Activated CD4-positive, alpha-beta T cell treated with anti-CD3 and anti-CD28 coated beads, Interleukin-2, amount 10 ng/mL, durations not matched to agents 24 days and 14 days (primary cell): ENCODE measurements at places on chromosomes 12 and 14. TPM values are rescaled to one million over a fixed set of nuclear protein-coding genes. Genes with fewer than 3 reads are reported as not detected.

DNA sequence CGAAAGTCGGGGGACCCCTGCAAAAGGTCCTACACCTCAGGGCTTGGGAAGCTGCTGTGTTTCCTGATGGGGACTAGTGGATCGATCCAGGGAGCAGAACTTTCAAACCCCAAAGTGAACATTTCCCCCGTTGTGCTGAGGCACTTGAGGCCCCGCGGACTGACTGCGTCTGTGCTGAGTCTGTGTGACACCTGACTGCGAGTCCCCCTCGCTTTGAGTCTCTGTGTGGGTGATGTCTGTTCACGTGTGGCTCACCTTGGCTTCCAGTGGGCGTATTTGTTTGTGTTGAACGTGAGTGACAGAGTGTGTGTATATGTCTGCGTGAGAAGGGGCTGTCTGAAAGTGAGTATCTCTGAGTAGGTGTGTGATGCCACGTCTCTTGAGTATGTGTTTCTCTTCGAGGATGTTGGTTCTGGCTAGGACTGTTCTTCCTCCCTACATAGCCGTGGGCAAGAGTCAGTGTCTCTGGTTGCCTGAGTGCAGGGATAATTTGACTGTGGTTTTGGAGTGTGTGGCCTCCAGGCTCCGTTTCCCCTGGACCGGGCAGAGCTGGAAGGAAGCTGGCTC is 1.3 kb downstream of the TEAD4 start:
- H3K4me3 ChIP-seq, result peak overlapping the region; percentile 86
- peaks cover 59% of the 10 kb centered on the region for H3K27me3 ChIP-seq
- DNase-seq, result peak; percentile 59
- H3K27ac ChIP-seq, result peak overlapping the region; percentile 21
- peaks cover 1% of the 10 kb centered on the region for H3K36me3 ChIP-seq

- peaks cover 26% of the 10 kb centered on the region for H3K4me1 ChIP-seq
- peaks cover 3% of the 10 kb centered on the region for H3K36me3 ChIP-seq
- peaks cover 1% of the 10 kb centered on the region for H3K27me3 ChIP-seq
- peak overlapping the region; percentile 95 for H3K27ac ChIP-seq
Measured at GRCh38 chr12:6230321-6231110, 30.3 kb downstream of the CD9 start.

DNA sequence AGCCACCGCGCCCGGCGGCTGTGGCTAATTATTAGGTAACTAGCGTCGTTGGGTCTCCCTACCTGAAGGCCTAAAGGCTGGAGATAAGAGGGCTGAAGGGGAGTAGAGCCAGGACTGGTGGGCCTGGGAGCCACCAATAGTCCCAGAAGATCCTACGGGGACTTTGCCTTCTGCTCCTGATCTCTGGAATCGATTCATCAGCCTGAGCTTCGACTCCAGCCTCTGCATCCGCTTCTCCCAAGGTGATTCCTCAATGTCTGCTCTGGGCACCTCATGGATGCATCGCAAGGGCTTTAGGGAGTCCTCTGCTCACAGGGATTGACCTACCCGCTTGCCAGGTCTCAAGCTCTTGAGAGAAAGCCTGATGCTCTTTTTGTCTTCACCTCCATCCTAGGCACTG is 14.7 kb upstream of the KDM2B start:
- H3K27ac ChIP-seq, result no peak overlapping the region
- no peak overlapping the region for H3K4me3 ChIP-seq
- DNase-seq, result no peak
- peaks cover 22% of the 10 kb centered on the region for H3K36me3 ChIP-seq

GRCh38 chr12:51246254-51246853 is 7.7 kb downstream of the DAZAP2 start:
- peak; percentile 82 for DNase-seq
- peaks cover 48% of the 10 kb centered on the region for H3K4me1 ChIP-seq
- H3K4me3 ChIP-seq, result peak overlapping the region; percentile 32
- peaks cover 26% of the 10 kb centered on the region for H3K36me3 ChIP-seq
- H3K27me3 ChIP-seq, result no peaks in the 10 kb centered on the region

DNA sequence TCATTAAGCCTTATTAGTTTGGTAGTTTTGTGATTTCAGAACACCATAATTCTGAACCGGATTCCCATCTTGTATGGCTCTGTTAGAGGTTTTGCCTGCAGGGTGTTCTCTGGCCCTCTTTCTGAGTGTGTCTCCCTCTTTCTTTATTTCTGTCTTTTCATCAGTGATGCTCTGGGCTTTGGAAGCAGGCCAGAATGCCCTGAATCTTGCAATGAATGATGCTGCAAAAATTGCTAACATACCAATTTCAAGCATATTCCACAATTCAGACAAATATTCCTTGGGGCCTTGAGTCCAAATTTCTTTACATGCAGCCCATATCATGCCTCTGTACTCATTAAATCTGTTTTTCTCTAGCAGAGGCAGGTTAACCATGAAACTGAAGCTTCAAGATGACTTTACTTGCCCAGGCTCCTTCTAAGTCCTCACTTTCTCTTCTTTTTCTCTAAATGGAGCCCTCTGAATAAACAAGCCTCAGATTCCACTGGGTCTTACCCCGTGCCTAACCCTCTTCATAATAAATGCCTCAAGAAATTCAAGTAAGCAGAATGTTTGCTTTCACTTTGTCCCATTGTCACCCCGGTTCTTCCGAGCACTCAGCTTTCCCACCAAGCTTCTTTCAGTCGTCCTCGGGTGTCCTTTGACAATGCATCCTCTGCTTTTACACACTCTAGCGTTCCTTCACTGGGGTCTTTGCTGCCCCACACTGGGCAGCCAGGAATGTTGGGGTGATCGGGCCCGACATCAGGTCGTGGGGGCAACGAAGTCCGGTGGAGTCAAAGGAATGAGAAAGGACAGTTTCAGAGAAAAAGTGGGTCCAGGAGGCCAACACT is 78.8 kb upstream of the SLC38A4 start:
- no peak overlapping the region for H3K4me3 ChIP-seq
- no peaks in the 10 kb centered on the region for H3K36me3 ChIP-seq
- H3K27ac ChIP-seq, result no peak overlapping the region
- no peak for DNase-seq
- peaks cover 3% of the 10 kb centered on the region for H3K4me1 ChIP-seq

The RIPK3 gene
- 12.0 and 13.9 TPM in 2 replicates for total RNA-seq

DNA sequence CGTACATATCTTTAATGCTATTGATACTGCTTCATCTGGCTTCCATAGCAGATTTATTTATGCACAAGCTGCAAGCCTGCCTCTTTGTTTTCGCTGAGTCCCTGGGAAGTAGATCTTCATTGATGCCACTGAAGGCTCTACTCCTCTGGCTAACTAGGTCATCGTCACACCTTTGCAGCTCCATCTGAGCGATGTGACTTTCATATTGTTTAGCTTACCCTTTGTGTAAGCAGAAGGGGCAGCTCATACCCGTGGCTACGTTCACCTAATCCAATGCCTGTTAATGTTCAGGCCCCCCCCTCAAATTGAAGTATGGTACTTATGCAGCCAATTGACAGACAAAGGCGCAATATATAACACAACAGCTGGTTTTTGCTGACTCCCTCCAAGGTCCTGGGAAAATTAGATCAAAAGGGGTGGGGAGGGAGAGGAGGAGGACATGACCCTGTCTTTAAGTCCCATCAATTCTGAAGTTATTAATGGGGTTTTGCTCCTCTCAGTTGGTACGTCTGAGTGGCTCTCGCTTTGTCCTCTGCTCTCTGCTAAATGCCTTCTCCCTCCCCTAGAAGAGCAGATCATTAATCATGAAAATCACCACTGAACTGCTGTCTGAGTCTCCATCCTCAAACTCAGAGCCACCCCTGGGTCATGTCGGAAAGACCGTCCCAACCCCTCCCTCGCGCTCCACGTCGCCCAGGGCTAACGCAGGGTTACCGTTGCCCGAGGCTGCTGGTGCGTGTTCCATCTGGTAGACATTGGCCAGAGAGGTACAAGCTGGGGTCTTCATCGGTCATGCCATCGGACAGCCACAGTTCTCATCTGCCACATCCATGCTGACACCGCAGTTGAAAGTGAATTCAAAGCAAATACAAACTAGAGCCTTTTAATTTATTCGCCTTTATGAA is 128.8 kb downstream of the ADGRD1 start:
- H3K27me3 ChIP-seq, result peaks cover 9% of the 10 kb centered on the region
- H3K4me3 ChIP-seq, result no peak overlapping the region
- no peak overlapping the region for H3K27ac ChIP-seq

DNA sequence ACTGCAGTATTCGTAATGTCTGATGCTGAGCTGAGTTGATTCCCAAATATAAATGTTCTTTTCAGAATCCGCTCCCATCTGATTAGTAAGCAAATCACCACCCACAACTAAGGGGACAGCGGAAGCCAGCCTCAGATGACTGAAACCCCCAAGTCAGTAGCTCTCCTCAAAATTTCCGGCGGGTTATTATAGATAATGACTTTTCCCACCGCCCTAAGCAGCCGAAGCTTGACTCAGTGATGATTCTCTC is 469 bp upstream of the LRFN5 start:
- no peak overlapping the region for H3K27ac ChIP-seq
- DNase-seq, result no peak
- peaks cover 66% of the 10 kb centered on the region for H3K27me3 ChIP-seq
- peaks cover 4% of the 10 kb centered on the region for H3K4me1 ChIP-seq
- H3K4me3 ChIP-seq, result peak overlapping the region; percentile 64

GRCh38 chr14:89012282-89013097 is 188.0 kb downstream of the TTC8 start:
- H3K4me3 ChIP-seq, result no peak overlapping the region
- no peaks in the 10 kb centered on the region for H3K36me3 ChIP-seq
- no peaks in the 10 kb centered on the region for H3K4me1 ChIP-seq
- H3K27me3 ChIP-seq, result peaks cover 5% of the 10 kb centered on the region
- no peak overlapping the region for H3K27ac ChIP-seq

The ANKRD33 gene
- not detected in 2 replicates for total RNA-seq

DNA sequence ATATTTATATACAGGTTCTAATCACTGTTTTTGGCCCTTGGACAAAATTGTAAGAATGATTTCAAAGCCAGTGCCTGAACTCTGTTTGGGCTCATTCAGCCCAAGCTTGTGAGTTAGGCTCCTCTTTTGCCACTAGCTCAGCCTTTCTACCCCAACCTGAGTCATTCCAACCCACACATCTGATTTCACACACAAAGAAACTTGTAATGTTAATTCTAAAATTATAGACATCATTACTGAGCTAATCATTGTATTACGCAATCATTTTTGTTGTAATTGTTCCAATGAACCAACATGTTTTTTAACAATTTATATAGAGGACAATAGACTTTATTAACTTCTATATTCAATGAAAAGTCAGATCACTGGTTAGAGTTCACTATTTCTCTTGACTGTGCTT is 441.1 kb downstream of the ETNK1 start:
- no peak for DNase-seq
- H3K27ac ChIP-seq, result no peak overlapping the region
- no peaks in the 10 kb centered on the region for H3K36me3 ChIP-seq
- no peaks in the 10 kb centered on the region for H3K4me1 ChIP-seq
- H3K27me3 ChIP-seq, result no peaks in the 10 kb centered on the region

DNA sequence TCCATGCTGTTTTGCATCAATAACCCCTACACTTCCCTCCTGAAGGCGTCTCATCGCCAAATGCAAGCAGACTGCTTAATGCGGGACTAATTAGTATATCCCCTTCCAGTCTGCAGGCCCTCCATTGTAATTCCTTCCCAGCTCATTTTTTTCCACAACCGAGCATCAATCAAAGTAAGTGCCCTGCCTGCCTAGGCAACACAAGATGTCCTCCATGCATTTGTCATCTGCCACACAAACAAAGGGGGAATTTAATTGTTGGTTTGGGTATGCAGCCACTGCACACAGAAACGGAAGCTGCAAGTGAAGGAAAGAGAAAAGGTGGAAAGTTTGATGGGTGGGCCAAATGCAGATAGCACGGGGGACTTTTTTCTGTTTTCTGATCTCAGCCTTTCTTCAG is 168.0 kb downstream of the EGLN3 start:
- H3K27me3 ChIP-seq, result peaks cover 15% of the 10 kb centered on the region
- H3K4me3 ChIP-seq, result no peak overlapping the region
- H3K4me1 ChIP-seq, result no peaks in the 10 kb centered on the region
- peak; percentile 45 for DNase-seq
- H3K36me3 ChIP-seq, result no peaks in the 10 kb centered on the region

The NINJ2 gene
- 4.8 and 5.5 TPM in 2 replicates for total RNA-seq

DNA sequence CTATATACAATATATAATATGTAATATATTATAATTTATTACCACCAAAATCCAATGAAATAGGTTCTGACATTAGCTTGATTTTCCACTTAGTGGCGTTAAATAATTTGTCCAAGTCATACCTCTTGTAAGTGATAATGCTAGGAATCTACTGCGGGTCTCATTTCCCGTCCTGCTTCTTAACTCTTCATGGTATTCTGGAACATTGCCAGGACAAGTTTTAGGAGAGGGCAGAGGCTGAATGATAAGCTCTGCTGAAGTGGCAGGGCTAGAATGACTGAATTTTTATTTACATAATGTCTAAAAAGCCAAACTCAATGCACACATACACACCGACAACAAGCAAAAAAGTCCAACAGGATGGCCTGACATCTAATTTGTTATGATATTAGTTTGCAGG is 70.4 kb upstream of the PTPRQ start:
- no peaks in the 10 kb centered on the region for H3K36me3 ChIP-seq
- no peak overlapping the region for H3K27ac ChIP-seq
- no peaks in the 10 kb centered on the region for H3K4me1 ChIP-seq
- no peak for DNase-seq
